Motor neuron (in vitro differentiated cells): ENCODE measurements at places on chromosomes 2 and 18. TPM values are rescaled to one million over a fixed set of nuclear protein-coding genes. Genes with fewer than 3 reads are reported as not detected.

RIT2 gene
- total RNA-seq: 1.7 TPM in 1 of 2 replicates, not detected in the other

SP140L gene
- total RNA-seq: 4.3 and 5.1 TPM in 2 replicates

FNDC4 gene
- total RNA-seq: 5.1 and 5.3 TPM in 2 replicates

- ATAC-seq: no peak
Observed at GRCh38 chr2:30956995-30957394, 149.7 kb upstream of the CAPN13 start.
